ENCODE measurements at places on chromosomes 12 and 14.

GRCh38 chr12:65916991-65917695, 92.9 kb downstream of the HMGA2 start:
- DNase-seq: no peak

- no peak for DNase-seq
Measured at GRCh38 chr12:14621826-14622225, 54.1 kb upstream of the PLBD1 start.

DNA sequence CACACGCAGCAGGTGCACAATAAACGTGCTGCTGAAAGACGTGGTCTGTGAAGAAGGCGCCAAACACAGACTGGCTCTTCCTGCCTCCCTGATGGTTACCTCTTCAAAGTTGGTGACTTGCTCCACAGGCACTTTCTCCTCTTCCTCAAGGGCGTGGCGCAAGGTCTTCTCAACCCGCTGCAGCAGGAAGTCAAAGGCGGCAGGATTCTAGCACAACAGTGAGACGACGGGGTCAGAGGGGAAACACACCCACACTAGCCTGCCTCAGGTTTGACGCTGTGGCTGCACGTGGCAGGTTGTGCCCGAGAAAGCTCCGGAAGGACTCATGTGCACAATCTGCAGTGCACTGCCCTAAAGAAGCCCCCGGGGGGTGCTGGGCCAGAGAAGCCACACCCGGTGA, 15.0 kb downstream of the POLE start:
- DNase-seq: no peak

DNA sequence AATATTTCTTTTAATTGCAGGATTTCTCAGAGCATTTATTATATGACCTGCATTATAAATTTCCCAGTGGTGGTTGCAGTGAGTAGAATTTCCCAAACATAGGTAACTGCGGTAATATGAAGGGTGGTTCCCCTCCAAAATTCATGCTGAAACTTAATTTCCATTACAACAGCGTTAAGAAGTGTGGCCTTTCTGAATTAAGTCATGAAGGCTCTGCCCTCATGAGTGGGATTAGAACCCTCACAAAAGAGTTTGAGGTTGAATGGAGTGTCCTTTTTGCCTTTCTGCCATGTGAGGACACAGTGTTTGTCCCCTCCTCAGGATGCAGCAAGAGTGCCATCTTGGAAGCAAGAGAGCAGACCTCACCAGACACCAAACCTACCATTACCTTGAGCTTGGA, 233.6 kb downstream of the KTN1 start:
- no peak for DNase-seq

DNA sequence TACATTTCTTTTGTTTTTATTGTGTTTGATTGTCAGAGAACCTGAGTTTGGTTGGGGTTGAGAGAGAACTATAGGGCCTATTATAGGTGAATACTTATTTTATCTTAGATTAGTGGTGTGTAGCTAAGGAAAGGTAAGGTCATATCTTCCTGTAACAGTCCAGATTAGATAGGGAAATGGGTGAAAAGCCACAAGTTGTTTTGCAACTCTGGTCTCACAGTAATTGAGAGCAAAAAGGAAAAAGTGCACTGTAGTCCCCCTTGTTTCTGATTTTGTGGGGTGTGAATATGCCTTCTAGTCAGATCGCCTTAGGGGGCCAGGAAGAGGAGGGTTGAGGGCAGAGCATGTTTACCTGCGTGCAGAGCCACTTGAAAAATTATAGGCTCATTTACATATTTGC, 8.9 kb downstream of the MSRB3 start:
- no peak for DNase-seq

DNA sequence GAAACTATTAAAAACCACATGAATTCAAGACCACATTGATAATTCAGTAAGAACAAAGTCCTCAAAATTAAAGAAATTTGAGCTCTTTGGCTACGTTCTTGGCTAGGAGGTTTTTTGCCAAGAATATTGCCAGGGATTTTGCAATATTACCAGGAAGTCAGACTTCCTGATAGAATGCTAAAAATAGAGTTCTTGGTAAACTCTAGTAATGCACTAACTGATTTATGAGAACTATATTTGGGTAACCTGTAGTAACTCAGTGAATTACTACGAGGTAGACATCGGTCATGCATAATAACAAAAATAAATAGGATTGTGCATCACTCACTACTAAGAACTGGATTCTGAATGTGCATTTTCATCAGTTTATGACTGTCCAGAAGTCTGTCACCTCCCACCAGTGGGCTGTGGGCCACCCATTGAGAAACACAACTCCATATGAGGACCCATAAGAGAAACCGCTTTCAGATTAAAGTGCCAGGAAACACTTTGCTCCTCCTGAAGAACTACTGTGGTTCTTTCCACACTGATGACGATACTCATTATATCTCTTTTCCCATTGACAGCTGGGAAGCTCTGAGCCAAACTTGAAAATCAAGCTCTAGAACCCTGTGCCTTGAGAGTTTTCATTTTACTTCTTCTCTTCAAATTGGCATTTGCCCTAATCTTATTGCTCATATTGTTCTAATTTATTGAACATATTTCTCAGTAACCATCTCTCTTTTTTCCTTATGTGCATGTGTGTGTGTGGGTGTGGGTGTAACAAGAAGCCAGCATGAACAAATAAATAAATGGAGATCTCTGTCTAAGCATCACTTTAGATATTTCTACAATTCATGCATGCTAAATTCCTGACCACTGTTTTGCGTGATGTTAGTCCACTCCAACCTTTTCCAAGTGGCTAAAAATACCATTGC, 116.6 kb downstream of the BCL11B start:
- DNase-seq: no peak

DNA sequence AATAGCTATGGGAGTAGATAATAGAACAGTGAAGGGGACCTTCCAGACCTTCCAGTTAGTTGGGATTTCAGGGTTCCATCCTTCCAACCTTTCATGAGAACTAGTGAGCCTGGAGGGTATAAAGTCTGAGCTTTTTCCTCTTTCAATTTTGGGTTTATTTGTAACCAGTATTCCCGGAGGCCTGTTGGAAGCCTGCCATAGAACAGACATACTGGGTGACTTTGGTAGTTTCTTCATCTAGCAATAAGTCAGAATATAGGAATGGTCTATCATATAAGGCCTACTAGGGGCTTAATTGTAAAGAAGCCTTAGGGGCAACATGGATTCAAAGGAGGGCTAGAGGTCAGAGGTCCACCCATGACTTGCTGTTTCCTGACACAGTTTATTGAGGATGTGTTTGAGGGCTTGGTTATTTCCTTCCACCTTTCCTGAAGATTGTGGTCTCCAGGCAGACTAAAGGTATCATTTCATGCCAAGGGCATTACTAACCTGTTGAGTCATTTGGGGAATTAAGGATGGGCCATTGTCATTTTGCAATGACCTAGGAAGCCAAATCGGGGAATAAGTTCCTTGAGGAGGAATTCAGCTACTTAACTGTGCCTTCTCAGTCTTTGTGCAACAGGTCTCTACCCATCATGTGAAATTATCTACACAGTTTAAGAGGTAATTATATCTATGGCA, 410.3 kb downstream of the SLC6A15 start:
- DNase-seq: no peak

DNA sequence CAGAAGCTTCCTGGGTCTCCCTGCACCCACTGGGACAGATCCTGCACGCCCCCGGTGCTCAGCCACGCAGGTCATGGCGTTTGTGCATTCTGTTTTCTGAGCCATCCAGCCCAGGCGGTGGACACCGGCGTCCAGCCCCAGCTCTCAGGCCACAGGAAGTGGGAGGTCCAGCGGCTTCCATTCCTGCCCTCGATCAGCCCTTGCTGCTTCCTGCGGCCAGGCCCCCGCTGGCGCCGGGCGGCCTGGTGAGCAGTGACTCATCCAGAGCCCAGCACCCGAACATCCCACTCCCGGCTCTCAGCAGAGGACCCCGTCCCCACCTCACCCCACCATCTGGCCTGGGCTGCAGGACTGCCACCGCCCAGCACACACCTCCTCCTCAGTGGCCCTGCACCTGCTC, 18.0 kb upstream of the NUDT14 start:
- DNase-seq: no peak

- DNase-seq: no peak
Measured at GRCh38 chr12:124317400-124317799, 22.5 kb downstream of the RFLNA start.

- no peak for DNase-seq
Measured at GRCh38 chr12:90970911-90971310, 15.9 kb upstream of the CCER1 start.

DNA sequence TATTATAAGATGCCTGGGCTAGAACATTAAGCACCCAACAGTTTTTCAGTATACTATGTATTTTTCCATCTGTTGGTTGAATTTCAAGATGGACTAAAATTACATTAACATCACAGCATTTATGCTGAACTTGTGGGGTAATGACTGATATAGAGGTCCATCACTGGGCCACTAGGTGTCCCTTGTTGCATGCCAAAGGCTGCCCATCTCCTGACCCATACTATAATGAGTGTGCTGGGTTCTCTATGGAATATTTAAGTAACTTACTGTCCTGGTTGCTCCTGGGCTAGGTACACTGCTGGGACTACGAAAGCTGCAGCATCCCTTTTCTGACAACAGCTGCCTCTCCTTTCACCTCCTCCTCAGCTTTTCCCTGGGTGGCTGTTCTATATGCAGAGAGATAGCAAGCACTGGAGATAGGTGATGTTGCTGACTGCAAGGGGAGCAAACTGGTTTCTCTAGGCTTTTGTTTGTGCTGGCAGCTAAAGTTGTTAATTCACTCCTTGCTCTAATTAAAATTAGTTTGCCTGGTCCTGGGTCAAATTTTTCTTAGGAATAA, 138.6 kb upstream of the TRHDE start:
- DNase-seq: no peak

Data from AG09319 (cell line).